NCI-H2171 treated with DMSO at 0.1 percent for 48 hours (cell line): ENCODE measurements at places on chromosomes 7 and 10.

GRCh38 chr7:41796331-41796730 lies 93.4 kb upstream of the INHBA start:
- no peak for DNase-seq

GRCh38 chr10:118827466-118828155 lies 72.8 kb upstream of the CACUL1 start:
- DNase-seq = no peak

- peak; percentile 19 for DNase-seq
These were observed 15.3 kb downstream of the HNRNPA2B1 start for GRCh38 chr7:26185131-26185843.

DNA sequence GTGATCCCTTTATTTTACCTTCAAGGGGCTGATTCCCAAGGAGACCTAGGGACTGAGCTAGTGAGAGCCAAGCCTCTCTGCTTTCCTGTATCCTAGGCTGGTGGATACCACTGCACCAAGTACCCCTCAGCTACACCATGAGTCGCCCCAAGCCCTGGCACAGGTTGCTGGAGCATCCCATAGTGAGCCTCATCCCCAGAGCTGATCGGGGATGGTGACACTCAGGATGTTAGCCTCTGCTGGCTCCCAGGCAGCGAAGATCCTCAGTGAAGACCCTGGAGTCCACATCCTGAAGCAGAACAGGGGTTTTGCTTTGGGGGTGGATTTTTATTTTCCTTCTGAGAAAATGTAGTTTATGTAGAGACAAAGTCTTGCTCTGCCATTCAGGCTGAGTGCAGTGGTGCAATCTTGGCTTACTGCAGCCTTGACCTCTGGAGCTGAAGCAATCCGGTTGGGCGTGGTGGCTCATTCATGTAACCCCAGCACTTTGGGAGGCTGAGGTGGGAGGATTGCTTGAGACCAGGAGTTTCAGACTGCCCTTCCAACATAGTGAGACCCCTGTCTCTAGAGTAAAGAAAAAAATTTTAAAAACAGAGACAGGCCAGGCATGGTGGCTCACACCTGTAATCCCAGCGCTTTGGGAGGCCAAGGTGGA lies 12.5 kb upstream of the ZNF212 start:
- DNase-seq = no peak

GRCh38 chr10:15585303-15585715 lies 134.4 kb downstream of the ITGA8 start:
- DNase-seq = peak; percentile 6
